Esophagus muscularis mucosa (tissue), 4 donors: ENCODE measurements at places on chromosomes 5 and 9. TPM values are rescaled to one million over a fixed set of nuclear protein-coding genes. Genes with fewer than 3 reads are reported as not detected.

MYMK gene
- total RNA-seq = not detected

C9 gene
- not detected for total RNA-seq

GABRP gene
- 0.42 TPM for total RNA-seq

LECT2 gene
- not detected for total RNA-seq

LIFR gene
- total RNA-seq = 95.2 TPM

KCNIP1 gene
- total RNA-seq = 0.97 TPM

NEURL1B gene
- 87.1 TPM for total RNA-seq

ENTPD2 gene
- total RNA-seq = 0.99 TPM

TPPP gene
- total RNA-seq = 28.7 TPM

LHX6 gene
- total RNA-seq = 10.9 TPM

INSL6 gene
- total RNA-seq = not detected

CKS2 gene
- 10.3 TPM for total RNA-seq

NEUROG1 gene
- total RNA-seq = not detected

UBE2QL1 gene
- under 0.01 TPM for total RNA-seq

ANKRD34B gene
- not detected for total RNA-seq

TSSK1B gene
- not detected for total RNA-seq
